Fibroblast of skin of back (primary cell): ENCODE measurements at places on chromosomes 2 and 18.

GRCh38 chr2:7844414-7844965, 837.4 kb upstream of the ID2 start:
- DNase-seq: peak; percentile 19

DNA sequence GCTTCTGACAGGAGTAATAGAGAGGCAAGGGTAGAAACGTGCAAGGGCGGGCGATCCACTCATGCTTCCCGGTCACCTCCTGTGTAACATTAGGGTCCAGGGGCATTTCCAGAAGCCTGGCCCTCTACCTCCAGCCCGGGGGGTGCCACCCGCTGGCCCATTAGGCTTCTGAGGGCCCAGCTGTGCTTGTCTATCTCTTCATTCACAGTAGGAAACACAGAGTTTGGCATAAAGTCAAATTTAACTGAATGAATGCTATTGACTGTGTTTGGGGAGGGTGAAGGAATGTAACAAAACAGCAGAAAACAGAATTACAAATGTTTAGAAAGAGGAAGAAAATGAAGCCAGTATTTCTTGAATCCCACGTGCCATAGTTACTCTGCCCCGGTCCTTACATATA, 112.4 kb upstream of the SLC66A3 start:
- no peak for DNase-seq

DNA sequence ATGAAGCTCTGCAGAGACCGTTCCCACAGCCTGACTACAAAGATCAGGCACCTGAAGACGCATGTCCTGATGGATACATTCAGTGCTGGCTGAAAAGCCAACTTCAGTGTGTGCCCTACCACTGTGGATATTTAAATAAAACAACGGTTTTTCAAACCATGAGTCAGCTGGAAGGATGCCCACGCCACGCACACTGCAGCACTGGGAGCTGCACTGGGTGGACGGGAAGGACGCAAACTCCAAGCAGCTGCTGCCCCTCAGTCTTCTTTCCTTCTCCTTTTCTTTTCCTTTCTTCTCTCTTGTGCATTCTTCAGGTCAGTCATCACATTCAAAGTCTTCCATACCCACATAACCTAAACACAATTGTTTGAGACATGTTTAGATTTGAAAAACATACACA, 7.9 kb downstream of the TMEM18 start:
- DNase-seq: peak; percentile 27

- no peak for DNase-seq
These were observed 112.2 kb upstream of the TTC39C start for GRCh38 chr18:23902396-23902795.

DNA sequence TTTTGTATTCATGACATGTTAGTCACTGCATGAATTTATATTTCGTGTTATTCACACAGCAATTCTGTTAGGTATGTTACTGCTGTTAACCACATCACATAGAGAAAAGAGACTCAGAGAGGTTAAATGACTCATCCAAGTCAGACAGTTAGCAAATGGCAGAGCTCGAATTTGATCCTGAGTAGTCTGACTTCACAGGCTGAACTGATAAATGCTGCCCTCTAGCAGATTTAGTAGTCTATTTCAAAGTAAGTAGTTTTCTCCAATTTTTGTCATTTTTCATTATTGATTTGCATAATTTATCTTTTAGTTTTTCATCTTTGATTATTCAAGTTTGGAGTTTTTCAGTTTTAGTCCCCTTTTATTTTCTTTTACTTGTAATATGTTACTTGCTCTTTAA, 58.3 kb downstream of the WDR7 start:
- peak; percentile 90 for DNase-seq
